ENCODE measurements at places on chromosomes 2 and 18. TPM values are rescaled to one million over a fixed set of nuclear protein-coding genes. Genes with fewer than 3 reads are reported as not detected.
A peak's percentile ranks its signal among the peaks of the same experiment; 100 is the strongest.

UGT1A8 gene
- total RNA-seq: not detected

C2orf80 gene
- total RNA-seq: not detected

CTLA4 gene
- total RNA-seq: not detected

GRCh38 chr2:1658394-1659151, 85.7 kb downstream of the PXDN start:
- peak; percentile 66 for DNase-seq

- peak; percentile 49 for DNase-seq
These were observed 66.2 kb downstream of the LPIN1 start for GRCh38 chr2:11812466-11813248.

DNA sequence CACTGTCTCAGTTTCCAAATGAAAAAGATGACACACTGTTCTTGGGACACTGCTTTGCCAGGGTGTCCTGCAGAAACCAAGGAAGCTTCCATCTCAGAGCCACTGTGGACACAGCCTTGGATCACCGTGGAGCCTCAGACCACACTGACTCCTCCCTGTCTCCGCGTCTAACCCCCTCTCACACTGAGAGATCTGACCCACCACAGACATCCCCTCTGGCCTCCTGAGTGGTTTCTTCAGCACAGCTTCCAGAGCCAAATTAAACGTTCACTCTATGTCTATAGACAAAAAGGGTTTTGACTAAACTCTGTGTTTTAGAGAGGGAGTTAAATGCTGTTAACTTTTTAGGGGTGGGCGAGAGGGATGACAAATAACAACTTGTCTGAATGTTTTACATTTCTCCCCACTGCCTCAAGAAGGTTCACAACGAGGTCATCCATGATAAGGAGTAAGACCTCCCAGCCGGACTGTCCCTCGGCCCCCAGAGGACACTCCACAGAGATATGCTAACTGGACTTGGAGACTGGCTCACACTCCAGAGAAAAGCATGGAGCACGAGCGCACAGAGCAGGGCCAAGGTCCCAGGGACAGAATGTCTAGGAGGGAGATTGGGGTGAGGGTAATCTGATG, 113.4 kb upstream of the PKDCC start:
- DNase-seq: no peak

GRCh38 chr2:224882291-224883171, 159.7 kb downstream of the DOCK10 start:
- no peak for DNase-seq

DNA sequence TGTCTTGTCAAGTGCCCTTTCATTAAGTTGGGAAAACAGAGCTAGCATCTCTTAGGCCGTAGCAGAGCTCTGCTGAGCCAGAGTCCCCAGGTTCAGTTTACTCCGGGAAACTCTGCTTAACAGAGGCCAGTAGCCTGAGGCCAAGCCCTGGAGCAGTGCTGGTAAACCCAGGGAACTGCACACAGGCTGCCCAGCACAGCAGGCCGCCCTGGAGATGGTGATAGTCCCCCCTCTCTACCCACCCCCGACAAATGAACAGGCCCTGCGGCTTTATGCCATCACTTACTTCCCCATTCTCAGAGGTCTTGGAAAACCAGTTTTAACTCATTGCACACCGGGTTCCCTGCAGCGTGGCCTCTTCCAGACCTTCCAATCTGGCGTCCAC, 3.5 kb downstream of the CNNM4 start:
- no peak for DNase-seq

DNA sequence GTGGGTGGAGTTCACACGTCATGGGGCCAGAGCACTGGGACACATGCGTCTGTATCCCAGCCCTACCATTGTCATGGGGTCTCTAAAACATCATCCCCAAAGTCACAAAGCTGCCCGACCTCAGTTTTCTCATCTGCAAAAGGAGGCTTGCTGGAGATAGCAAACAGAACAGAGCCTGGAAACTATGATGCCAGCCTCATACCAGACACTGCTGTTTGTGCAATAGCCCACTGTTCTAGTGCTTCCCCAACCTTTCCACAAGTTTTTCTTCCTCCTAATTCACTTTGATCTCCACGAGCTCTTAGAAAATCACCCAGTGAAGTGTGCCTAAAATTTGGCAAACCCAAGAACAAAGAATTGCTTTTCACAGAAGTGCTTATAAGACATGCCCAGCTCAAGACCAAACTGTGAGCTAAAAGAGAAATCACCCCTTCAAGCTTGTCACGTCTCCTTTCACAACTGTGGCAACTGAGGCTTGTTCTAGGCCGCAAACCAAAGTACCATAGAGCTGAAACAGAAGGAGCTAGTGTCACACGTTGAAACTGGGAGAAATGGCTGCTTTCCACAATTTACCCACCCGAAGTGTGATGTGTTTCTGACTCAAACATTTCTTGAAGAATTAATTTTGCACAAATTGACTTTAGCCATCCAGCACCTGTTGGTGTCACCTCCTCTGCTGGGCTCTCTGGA, 162.7 kb upstream of the ID2 start:
- no peak for DNase-seq
